Stimulated activated CD4-positive, alpha-beta T cell treated with anti-CD3 and anti-CD28 coated beads, TNF-alpha, amount 100 ng/mL, for 4 hours (primary cell): ENCODE measurements at places on chromosomes 16 and 17.

- no peak for DNase-seq
Measured at GRCh38 chr17:56085576-56086267, 67.6 kb upstream of the ANKFN1 start.

DNA sequence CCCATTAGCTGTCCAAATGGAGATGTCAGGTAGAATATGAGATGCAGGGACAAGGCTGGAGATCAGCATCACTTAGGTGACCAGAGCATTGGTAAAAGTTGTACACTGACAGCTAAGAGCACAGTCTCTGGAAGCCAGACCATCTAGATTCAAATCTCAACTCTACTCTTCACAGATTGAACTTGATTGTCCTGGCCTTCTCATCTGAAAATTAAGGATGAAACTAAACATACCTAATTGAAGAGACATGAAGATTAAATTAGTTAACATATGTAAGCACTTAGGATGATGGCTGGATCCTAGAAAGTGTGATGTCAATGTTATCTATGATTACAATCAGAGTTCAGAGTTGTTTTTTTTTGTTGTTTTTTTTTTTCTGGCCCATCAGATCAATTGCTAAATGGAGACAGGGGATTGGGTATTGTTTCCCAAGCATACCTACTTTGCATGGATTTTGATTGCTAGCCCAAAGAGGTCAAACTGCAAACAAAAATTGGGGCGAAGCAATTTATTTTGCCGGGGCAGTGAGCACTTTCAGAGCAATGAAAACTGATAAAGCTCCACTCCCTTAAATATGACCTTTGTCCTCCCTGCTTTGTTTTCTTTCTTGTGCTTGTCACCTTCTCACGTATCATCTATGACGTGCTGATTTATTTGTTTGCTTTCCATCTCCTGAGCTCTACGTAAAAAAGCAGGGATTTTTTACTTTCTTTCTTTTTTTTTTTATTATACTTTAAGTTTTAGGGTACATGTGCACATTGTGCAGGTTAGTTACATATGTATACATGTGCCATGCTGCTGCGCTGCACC is 217.6 kb upstream of the CPHXL start:
- no peak for DNase-seq

DNA sequence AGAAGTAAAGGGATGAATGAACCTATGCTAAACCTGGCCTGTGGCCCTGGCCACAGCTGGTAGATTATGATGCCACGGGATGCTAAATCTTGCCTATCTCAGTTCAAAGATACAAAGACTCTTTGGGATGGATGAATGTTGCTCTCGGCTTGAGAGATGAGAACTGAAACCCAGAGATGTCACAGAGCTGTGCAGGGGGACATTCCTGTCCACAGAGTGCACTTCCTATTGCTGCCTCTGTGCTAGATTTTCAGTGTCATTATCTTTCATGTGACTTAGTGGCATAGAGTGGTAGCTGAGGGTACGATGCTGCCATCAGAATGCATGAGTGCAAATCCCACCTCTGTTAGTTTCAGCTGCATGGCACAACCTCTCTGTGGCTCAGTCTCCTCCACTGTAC is 2.3 kb upstream of the MT1M start:
- DNase-seq, result no peak

DNA sequence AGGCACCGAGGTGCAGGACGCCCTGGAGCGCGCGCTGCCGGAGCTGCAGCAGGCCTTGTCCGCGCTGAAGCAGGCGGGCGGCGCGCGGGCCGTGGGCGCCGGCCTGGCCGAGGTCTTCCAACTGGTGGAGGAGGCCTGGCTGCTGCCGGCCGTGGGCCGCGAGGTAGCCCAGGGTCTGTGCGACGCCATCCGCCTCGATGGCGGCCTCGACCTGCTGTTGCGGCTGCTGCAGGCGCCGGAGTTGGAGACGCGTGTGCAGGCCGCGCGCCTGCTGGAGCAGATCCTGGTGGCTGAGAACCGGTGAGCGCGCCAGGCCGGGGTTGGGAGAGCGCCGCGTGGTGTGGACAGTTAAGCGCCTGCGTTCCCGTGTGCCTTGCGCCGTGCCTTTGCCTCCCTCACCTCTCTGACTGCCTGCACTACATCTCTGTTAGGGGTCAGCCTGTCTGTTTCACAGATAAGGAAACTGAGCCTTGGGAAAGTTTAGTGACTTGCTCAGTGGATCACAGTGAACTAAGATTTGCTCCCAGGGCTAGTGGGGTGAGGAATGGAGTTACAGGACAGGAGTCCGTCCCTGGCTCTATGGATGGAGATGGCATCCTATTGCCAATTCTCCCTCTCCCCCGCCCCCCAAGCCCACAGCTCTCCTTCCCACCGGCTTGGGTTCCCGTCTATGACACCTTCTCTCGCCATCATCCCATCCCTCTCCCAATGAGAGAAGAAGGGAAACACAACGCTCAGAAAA is 880 bp downstream of the SARM1 start:
- DNase-seq, result no peak

GRCh38 chr17:49603238-49603637 is 27.6 kb downstream of the NXPH3 start:
- DNase-seq, result no peak

- DNase-seq, result no peak
Measured at GRCh38 chr17:77126519-77126918, 14.2 kb upstream of the SEC14L1 start.

GRCh38 chr17:64920419-64921172 is 1.3 kb upstream of the LRRC37A3 start:
- no peak for DNase-seq

GRCh38 chr16:25812215-25812614 is 120.5 kb downstream of the HS3ST4 start:
- no peak for DNase-seq

DNA sequence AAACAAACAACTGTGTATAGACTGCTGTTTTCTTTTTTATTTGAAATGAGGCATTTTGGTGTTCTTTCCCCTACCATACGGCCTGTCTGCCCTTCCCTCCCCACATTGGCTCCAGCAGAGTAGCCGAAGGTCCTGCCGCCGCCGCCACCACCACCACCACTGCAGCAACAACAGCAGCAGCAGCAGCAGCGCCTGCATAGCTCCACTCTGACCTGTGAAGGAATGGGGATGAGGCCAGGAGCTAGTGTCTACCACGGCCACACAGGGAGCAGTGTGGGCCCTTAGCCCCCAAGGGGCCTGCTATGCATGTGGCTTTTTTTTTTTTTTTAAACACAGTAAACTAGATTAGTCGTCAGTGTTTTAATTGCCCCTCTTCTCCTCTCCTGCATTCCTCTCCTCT is 5.6 kb upstream of the CDK5R1 start:
- DNase-seq, result no peak

DNA sequence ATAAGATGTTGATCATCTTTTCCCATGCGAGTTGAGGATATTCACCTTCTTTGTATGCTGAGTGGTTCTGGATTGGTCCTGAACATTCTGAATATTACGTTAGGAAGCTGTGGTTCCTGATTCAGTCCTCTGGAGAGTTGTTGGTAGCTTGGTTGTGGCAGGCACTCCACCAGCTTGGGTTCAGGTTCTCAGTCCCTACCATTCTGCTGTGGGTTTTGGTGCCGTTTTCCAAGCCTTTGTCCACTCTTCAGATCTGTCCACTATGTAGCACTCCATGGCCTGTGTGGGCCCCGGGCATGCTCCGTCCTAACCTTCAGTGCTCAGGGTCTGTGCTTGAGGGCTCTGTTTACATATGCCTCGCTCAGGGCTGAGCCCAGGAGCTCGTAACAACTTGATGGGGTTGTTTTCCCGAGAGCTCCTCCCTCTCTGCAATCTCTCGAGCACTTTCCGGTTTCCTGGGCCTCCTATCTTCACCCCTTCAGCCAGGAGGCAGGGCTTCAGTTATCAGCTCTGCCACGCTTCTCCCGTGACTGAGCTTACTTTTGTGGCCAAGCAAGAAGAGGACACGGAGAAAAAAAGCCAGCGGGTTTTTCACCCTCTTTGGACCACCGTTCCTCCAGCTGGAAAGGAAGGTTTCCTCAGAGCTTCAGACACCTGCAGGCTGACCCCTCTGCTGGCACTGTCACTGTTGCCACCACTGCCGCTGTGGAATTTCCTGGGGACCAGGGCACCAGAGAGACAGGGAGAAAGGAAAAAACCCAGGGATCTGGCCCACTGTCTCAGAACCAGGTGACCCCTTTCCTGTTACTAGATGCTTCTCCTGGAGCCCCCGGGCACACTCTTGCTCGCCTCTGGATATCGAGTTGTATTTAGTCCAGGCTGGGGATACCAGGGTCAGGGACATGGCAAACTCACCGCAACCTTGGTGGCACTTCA is 19.6 kb downstream of the KIAA0513 start:
- no peak for DNase-seq

DNA sequence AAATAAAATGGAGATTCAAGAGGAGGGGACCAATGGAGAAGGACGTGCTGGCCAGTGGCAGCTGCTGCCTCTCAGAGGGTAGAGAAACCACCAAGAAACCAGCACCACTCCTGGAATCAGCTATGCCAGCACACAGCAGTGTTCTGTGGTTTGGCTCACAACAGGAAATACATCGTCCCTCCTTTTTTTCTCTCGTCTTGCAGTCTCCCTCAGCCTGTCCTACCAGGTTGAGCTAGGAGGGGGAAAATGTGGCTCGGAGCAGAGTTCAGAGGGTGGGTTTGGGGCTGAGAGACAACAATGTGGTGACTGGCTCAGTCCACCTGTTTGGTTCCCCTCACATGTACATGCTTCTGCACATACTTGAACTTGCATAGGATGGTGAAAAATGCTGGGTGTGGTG is 19.9 kb upstream of the SLC16A5 start:
- DNase-seq, result no peak

GRCh38 chr17:27621942-27622559 is 8.9 kb upstream of the LGALS9 start:
- no peak for DNase-seq

DNA sequence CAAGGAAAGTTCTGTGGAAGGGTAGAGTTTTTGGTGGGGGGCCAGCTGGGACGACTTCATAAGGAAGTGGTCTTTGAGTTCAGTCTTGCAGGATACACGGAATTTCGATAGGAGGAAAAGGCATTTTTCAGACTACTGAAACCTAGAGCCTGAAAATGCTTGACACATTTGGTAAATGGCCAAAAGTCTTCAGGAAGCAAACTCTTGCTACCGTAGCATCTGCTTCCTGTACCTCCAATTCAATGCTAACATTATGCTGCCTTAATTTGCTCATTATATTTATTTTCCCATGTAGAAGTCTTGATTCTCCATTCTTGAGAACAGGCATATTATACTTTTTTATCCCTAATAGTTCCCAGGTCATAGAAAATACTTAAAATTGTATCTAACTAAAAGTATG is 129.3 kb upstream of the MED13 start:
- no peak for DNase-seq

- no peak for DNase-seq
Measured at GRCh38 chr17:59331929-59332748, 684 bp downstream of the YPEL2 start.
